ENCODE measurements at places on chromosomes 4 and X.

DNA sequence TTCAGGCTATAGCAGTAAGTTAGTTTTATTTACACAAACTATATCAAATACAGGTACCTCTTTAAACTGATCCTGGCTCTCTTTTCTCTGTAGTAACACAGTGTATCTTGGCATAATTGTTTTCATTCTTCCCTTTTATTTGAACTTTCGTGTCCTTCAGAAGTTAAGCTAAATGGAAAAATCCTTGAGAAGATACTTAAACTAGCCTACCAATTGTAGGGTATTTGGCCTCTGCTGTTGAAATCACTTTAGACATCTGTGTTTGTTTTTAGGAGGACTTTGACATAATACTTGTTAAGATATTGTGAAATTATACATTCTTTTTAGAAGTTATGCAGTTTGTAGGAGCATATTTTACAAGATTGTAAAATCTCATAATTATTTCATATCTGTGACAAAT is 90.3 kb upstream of the GK2 start:
- no peak for DNase-seq

DNA sequence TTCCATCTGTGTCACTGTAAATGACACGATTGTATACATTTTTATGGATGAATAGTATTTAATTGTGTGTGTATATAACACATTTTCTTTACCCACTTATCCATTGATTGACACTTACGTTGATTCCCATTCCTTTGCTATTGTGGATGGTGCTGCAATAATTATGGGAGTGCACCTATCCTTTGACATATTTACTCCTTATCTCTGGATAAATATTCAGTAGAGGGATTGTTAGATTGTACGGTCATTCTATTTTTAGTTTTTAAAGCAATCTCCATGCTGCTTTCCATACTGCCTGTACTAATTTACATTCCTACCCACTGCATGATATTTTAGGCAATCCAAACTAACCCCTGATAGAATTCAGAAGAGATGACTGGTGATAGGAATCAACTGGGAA is 980.1 kb downstream of the FSTL5 start:
- DNase-seq, result no peak

- peak; percentile 47 for DNase-seq
Measured at GRCh38 chr4:26088433-26088928, 174.5 kb downstream of the SMIM20 start.

- DNase-seq, result no peak
Measured at GRCh38 chrX:103518571-103518970, 718 bp downstream of the RAB40A start.

GRCh38 chr4:4980621-4981230 is 38.5 kb downstream of the CYTL1 start:
- no peak for DNase-seq

- no peak for DNase-seq
Measured at GRCh38 chrX:108795240-108795639, 58.9 kb upstream of the IRS4 start.

DNA sequence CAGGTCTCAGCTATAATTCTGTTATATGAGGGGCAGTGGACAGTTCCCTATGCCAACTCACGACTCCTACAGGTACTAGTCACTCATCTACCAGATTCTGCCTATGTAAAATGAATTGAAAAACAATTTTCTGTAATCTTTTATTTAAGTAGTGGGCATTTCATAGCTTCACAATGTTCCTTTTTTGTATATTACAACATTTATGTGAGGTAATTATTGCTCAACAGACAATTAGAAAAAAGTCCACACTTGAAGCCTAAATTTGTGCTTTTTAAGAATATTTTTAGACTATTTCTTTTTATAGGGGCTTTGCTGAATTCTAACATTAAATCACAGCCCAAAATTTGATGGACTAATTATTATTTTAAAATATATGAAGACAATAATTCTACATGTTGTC is 20.4 kb downstream of the EREG start:
- DNase-seq, result no peak

- no peak for DNase-seq
Measured at GRCh38 chrX:109774136-109774535, 41.1 kb upstream of the ACSL4 start.

DNA sequence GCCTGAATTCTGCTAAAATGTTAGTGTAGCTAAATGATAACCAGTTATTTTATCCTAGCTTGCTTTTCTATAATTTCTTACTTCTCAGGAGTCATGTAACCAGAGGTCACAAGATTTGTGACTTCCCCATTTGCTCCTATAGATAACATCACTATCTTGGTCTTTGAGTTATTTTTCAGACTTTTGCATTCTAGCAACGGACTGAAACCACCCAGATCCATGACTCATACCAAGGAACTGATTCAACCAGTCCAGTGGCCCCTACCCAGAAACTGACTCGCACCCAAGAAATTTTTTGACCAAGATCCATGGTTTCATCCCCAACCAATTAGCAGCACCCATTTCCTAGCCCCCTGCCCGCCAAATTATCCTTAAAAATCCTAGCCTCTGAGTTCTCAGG is 50.0 kb downstream of the IQCM start:
- DNase-seq, result no peak

GRCh38 chr4:148203056-148203898 is 238.9 kb downstream of the NR3C2 start:
- no peak for DNase-seq

- DNase-seq, result no peak
Measured at GRCh38 chr4:40730091-40730679, 19.6 kb upstream of the NSUN7 start.

- DNase-seq, result no peak
Measured at GRCh38 chr4:121784975-121785374, 16.1 kb upstream of the EXOSC9 start.

DNA sequence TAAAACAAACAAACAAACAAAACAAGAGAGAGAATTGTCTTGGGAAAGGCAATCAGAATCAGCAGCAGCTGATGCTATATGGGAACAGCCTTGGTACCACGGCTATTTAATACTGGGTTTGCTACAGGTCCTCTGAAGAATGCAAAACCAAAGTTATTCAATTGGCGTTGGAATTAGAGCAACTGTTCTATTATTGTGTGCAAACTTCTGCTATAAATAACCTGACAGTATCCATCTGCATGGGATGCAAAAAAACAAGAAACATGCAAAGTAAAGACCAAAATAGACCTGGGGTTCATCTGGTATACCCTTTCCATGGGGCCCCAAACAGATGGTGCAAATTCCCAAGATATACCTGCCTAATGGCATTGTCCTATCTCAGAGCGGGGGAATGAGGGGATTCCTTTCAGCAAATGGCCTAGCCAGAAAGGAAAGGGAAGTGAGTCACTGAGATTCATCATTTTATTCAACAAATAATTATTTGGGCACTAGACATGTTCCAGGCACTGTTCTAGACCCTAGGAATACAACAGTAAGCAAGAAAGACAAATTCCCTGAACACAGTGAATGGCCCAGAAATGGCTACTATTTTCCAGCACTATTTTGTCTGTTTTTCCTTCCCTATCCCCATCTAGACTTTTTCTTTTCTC is 268.9 kb downstream of the FBXW7 start:
- no peak for DNase-seq

DNA sequence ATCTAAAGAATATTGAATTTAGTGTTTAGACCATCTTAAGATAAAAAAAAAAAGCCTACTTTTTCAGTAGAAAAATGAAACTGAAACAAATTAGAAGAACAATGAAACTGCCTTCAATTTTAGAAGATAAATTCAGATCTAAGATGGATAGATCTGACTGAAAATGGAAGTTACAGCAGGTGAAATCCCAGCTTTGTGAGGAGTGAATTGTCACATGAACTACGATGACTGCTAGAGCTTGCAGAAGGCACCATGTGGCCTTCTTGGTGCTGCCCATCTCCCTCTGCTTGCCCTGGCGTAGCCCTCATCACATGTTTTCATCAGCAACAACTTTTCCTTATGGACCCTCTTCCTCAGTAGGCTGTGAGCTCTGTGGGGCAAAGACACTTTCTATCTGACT is 51.4 kb upstream of the EMCN start:
- DNase-seq, result no peak

DNA sequence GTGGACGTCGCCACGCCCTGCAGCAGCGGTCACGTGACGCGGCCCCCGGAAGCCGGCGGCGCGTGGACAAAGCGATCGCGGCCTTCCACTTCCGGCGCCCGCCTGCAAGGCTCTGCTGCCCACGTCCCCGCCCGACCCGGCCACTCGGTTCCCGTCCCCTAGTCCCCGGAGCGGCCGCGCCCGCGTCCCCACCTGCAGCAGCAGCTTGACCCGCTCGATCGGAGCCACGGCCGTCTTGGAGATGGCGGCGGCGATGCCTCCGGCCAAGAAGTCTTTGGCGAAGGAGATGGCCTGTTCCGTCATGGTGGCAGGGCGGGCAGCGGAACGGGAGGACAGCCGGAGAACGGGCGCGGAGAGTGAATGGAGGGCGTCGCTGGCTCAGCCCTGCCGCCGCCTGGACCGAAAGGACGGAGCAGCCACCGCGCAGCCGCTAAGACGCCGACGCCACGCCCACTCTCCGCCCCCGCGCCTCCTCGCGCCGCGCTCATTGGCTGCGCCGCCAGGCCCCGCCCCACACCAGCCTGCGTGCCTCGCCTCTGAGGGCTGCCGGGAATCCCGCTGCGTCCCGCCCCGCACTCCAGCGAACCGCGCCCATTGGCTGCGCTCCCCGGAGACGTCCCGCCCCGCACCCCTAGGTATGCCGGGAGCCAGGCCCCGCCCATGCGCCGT is at the start of gene SLC25A6:
SLC25A6 (minus strand) TSS at position 407 of the 669 bp plus-strand sequence; CDS start at position 303, 104 bp downstream.
- DNase-seq, result peak; percentile 99

DNA sequence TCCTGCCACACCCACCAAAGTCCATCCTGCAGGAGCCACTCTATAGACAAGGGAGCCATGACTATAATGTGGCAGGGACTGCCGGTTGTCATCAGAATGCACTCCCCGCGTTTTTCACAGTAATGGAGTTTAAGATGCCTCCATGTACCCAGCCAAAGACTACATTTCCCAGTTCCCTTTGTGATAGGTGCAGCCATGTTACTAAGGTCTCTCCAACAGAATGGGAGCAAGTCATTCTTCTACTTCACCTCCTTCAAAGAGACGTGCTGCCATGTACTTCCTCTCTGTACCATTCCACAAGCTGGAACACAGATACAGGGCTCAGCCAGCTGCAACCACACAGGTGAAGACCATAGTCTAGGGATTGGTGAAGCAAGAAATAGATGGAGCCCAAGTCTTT is 126.7 kb downstream of the CORIN start:
- DNase-seq, result no peak

- DNase-seq, result no peak
Measured at GRCh38 chr4:53476232-53477037, 99.0 kb downstream of the FIP1L1 start.

Measured in CD4-positive, alpha-beta T cell treated with Interleukin-10 for 1 hour (primary cell).